ENCODE measurements at places on chromosomes 4 and X. TPM values are rescaled to one million over a fixed set of nuclear protein-coding genes. Genes with fewer than 3 reads are reported as not detected.

DNA sequence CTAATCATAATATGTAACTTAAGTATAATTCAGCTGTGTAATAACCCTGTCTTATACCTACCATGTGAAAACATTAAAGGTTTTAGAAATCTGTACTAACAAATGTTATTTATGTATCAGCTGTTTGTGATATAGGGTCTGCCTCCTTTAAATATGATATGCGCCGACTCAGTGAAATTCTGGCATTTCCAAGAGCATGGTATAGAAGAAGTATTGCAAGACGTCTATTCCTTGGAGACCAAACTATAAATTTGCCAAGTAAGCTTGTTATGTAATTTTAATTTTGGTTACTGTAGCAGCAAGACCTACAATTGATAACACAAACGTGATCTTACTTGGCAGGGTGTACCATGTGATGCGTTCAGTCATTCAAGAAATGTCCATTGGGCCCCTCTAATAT is 32.3 kb upstream of the ADAD1 start:
- DNase-seq: no peak

Gene NPNT
- 1.9 TPM for total RNA-seq

DNA sequence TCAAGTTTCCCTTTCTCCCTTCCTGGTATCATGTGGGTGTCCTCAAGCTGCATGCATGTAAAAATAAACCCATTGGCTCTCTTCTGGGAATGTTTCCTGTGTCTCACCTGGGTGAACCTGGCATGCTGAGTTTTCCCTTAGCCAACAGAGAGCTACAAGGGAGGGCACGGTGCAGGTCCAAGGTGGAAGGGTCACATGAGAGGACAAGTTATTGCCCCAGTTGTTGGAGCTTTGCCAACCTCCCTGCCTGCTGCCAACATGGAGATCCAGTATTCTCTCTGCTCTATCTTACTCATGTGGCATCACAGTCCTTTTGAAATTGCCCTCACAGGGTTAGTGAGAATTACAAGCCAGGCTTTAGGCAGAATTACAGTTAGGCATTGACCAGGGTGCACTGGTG is 196.1 kb upstream of the GYPA start:
- DNase-seq: no peak

Gene SMAD1
- total RNA-seq: 24.1 TPM

Data from Panc1 (cell line).